Dermis blood vessel endothelial cell (primary cell): ENCODE measurements at places on chromosomes 7 and 10.
A peak's percentile ranks its signal among the peaks of the same experiment; 100 is the strongest.

GRCh38 chr7:151448261-151449252 is 8.6 kb upstream of the CRYGN start:
- DNase-seq = peak; percentile 74

DNA sequence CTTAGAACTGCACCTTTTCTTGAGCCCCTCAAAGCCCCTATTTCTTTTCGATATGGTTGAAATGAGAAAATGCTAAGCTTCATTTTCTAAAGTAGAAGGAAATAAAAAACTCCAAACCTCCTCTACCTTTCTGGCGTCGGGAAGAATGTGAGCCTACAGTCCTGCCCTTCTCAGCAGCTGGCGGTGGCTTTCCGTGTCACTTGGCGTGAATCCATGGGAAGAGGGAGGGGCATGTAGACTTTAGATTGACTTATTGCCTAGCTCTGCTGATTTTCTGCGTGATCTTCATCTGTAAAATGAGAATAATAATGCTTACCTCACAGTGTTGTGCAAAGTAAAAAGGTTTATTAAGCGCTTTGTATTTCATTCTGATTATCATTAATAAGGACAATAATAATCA is 35.0 kb downstream of the PRR15 start:
- no peak for DNase-seq

GRCh38 chr10:115417585-115418265 is 324.6 kb downstream of the ATRNL1 start:
- DNase-seq = peak; percentile 69

DNA sequence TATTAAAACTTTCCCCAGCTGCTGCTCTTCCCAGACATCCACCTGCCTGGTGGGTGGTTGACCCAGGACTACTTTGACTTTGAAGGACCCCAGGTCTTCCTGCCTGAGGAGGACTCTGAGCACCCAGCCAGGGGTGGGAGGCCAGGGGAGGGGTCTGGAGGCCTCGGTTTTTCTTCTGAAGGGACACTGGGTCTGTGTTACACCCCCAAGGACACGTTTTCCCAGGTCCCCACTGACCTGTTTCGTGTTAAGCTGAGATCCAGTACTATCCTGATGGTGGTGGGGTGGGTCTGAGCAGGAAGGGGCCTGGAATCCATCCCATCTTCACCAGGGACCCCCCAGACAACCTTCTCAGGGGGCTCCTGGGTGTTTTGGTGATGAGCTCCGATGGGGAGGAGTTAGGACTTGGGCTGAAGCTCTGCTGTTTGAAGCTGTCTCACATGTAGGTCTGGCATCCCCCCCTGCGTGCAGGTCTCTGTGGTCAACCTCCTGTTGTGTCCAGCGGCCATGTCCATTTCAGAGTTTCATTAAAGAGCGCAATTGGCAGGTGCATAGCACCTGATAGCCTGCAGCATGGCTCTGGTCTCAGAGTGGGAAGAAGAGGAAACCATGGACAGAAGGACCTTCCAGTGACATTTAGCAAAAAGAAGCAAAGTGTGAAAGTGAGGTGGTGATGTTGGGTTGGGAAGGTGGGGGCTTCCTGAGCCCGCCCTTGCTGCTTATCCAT is 3.5 kb downstream of the JAKMIP3 start:
- DNase-seq = no peak

- peak; percentile 65 for DNase-seq
Observed at GRCh38 chr7:27774717-27775328, 34.9 kb downstream of the TAX1BP1 start.

- no peak for DNase-seq
Observed at GRCh38 chr7:25553580-25554291, 325.4 kb upstream of the NPVF start.

- peak; percentile 79 for DNase-seq
Observed at GRCh38 chr7:27677912-27678612, 15.4 kb upstream of the HIBADH start.

DNA sequence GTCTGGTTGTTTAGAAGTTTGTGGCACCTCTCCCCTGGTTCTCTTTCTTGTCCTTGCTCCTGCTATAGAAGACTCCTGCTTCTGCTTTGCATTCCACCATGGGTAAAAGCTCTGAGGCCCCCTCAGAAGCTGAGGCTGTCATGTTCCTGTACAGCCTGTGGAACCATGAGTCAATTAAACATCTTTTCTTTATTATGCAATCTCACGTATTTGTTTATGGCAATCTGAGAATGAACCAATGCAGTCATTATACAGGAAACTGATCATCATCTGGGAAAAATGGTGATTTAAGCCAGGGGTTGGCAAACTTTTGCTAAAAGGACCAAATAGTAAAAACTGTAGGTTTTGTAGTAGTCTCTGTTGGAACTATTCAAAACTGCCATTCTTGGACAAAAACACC is 175.4 kb downstream of the CSTF2T start:
- no peak for DNase-seq

- DNase-seq = no peak
Observed at GRCh38 chr7:95527776-95528250, 42.1 kb downstream of the ASB4 start.

DNA sequence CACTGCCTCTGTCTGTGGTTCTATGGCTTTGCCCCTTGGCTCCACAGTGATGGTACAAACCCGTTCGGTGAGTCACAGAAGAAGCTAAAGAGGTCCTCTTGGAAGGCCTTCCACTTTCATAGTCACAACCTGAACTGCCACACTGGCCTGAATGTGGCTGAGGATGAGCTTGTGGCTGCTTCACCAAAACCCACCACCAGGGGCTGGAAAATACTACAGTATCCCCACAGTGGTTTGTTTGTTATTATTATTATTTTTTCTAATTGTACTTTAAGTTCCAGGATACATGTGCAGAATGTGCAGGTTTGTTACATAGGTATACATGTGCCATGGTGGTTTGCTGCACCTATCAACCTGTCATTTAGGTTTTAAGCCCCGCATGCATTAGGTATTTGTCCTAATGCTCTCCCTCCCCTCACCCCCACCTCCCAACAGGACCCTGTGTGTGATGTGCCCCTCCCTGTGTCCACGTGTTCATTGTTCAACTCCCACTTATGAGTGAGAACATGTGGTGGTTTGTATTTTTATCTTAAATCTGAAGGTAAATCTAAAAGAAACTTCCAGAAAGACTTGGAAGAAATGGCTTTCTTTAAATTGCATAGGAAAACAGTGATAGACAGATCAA is 160.8 kb upstream of the NPSR1 start:
- no peak for DNase-seq

DNA sequence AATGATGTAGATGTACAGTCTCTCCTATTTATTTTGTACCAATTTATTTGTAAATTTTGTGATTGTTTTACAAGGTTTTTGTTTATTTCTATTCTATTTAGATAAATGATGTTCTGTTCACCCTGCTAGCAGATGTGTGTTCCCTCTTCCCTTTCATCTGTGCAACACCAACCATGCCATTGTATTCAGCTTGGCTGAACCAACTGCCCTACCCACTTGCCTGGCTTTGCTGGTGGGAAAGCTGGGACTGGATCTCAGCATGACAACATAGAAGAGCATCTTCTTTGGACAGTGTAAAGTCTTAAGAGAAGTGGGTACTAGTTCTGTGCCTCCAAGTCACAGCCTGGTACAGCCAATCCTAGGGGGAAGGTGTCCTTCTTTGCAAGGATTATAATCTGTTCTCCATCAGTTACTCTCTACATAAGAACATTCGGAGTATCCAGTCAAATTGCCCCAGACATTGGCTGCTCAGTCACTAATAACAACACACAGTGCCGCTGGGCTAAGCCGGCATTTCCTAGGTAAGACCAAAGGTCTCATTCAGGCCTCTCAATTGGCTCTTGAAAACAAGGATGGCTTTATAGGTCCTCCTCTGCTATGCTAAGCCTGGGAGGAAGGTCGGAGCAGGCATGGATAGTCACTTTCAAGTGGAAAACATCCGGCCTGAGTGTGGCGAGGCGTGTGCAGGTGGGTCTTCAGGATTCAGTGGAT is 109.7 kb downstream of the NT5C2 start:
- no peak for DNase-seq

- DNase-seq = no peak
Observed at GRCh38 chr7:114649689-114650088, 235.1 kb downstream of the FOXP2 start.

GRCh38 chr7:139721417-139721816 is 56.4 kb downstream of the HIPK2 start:
- DNase-seq = no peak
